Stimulated activated CD4-positive, alpha-beta T cell treated with anti-CD3 and anti-CD28 coated beads, Interleukin-1b, Interleukin-23, amount 100 ng/mL, for 1 hour (primary cell): ENCODE measurements at places on chromosomes 13 and 19.

DNA sequence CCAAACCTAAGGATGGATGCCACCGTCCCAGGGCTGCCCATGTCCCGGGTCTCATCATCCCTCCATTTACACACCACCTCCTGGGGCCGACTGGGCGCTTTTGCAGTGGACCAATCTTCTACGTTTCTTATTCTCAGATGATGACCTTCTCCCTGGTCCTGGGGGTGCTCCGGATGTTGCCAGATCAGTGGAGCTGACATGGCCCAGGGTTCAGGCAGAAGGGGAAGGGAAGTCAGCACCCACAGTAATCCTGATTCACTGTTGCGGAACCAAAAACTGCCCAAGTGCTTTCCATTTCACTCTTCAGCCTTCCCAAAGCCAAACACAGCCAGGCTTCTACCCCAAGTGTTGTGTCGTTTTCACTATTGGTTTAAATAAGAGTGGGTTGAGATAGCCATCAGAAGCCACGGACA, 29.8 kb downstream of the RAB20 start:
- DNase-seq: no peak

DNA sequence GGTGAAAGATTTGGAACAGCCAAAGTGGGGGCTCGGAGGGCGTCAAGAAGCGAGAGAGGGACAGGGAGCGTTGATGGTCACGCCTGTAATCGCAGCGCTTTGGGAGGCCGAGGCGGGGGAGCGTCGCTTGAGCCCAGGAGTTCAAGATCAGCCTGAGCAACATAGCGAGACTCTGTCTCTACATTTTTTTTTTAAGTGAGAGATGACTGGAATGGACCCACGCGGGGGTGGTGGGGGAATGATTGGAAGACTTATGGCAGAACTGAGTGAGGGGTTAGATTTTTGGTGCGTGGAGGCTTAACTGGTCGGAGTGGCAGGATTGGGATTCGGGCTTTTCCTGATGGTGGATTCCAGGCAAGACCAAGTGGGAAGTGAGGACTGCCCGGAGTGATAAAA, 725 bp downstream of the PSMD8 start:
- DNase-seq: no peak

GRCh38 chr19:39995794-39996193, 1.1 kb upstream of the ZNF546 start:
- no peak for DNase-seq

DNA sequence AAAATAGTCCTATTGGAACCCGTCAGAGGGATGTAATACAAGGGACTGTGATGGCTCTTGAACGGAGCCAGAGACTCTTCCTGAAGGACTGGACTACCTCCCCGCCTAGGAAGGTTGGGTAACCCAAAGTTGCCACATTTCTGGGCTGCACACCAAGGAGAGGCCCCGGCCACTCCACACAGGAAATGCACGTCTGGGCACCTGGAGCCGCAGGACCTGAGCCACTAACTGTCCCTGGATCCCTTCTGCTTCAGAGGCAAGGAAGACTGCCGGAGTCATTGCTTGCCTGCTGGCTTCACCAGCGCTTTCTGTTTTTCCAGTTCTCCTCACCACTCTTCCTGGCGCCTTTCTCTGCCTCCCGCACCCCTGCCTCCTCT, 1.2 kb upstream of the FLT1 start:
- DNase-seq: no peak

DNA sequence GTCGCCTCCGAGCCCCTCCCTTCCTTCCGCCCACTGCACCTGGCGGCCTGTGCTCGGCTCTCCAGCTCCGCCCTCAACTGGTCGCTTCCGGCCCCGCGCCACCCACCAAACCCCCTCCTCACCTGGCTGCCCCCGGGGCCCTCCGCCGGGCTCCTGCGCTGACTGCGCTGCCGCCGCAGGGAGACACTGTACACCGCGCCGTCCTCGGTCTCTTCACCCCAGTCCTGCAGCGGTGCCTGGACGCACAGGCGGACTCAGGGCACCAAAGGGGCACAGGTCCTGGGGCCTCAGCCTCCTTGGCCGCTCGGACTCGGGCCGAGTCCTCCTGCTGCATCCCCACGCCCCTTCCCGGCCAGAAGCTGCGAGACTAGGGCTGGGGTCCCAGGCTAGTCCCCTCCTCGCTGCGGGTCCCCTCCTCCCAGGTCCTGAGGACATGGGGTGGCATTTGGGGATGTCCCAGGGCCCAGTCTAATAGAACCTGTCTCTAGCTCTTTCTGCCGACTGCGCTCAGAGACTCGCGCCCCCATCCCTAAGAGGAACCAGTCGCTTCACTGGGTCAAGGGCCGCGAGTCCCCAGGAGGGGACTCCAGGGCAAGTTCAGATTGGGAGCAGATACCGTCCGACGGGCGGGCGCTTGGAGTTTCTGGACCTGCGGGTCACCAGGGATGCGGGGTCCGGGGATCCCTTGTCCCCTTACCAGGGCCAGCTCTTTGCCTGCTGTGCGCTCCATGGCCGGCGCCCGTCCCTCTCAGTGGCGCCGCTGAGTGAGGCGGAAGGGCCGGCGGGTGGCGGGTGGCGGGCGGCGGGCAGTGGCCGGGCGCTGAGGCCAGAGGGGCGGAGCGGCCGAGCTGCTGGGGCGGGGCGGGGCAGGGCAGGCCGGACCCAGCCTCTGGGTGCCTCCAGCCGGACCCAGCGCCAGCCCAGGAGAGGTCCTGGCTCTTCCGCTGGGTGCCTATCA, at the start of gene RGL3:
Gene RGL3 (minus strand): TSS at position 766 of the 958 bp plus-strand sequence. CDS start 36 bp downstream, at position 730.
- no peak for DNase-seq

GRCh38 chr13:98821372-98822224, 69.1 kb upstream of the SLC15A1 start:
- DNase-seq: no peak

GRCh38 chr19:10737722-10738121, 19.8 kb downstream of the DNM2 start:
- no peak for DNase-seq

DNA sequence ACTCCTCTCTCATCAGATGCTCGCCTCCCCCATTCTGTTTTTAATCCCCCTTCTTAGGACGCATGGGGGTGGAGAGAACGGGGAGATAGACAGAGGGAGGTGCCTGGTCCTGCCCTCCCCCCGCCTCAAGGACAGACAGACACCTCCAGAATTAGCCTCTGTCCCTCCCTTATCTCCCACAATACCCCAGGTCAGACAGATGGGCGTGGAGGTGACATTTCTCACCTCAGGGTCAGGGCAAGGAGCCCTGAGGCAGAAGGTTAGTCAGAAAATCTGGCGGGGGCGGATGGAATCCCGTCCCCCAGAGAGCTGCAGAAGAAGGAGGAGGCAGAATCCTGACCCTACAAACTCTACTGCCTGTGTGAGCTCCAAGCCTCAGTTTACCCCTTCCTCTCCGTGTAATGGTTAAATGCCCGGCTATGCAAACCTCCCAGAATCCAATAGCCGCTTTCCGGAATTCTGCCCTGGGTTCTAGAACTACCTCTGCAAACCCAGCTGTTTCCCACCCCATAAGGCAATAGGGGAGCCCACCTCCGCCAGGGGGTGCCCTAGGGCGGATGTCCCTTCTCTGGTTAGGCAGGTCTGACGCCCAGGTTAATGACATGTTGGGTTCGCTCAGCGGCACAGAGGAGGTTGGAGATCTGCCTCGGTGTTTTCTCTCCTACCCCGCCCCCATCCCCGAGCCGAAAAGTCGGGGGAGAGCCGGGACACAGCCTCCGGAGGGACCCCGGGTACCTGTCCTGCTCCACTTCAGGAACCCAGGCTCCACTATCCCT, 900 bp downstream of the PPP1R13L start:
- no peak for DNase-seq

DNA sequence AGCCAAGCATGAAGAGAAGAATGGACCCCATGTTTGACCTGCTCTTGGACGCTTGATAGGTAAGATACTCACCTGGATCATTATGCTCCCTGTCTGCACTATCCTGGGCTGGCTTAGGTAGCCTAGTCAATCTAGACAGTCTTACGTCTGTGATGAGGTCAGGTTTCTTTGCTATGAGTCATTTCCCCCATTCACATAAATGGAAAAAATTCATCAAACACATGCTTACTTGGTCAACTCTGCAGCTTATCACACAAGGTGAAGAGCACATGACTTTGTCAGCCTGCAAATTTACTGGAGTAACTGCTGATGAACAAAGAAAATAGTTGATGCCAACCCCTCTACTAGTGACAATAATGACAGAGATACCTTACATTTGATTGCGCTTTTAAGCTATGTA, 170.0 kb downstream of the NUFIP1 start:
- DNase-seq: no peak

DNA sequence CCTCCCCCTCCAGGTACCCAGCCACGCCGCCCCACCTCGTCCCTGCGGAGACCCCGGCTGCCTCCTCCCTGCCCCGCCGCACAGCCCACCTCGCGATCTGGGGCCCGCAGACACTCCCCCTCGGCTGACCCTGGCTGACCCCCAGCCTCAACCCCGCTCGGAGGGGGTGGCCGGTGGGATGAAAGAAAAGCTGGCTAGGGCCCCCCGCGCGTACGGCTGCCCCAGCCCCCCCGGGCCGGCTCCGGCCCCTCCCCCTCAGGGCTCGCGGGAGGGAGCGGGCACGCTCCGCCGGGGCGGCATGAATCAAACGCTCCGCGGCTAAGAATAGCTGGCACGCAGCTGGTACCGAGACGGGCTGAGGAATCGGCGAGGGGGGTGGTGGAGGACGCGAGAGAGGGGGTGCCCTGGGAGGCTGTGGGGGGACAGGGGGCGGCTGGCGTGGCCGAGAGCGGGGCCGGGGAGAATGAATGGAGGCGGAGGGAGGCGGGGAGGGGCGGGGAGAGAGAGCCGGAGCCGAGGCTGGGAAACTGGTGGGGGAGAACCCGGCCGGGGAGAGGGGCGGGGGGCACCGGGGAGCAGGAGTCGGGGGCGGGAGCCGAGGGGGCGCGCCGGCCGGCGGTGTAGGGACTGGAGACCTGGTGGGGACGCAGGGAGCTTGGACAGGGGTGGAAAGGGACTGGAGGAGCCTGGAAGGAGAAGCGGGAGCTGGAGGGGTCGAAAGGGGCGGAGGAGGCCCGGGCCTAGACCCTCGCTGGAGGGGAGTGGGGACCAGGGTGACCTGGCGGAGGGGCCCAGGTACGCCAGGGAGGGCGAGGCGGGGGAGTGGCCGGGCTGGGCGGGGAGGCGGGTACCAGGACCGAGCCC, 1.1 kb downstream of the SHANK1 start:
- DNase-seq: no peak

- no peak for DNase-seq
Observed at GRCh38 chr13:110244071-110244830, 62.7 kb downstream of the COL4A1 start.

DNA sequence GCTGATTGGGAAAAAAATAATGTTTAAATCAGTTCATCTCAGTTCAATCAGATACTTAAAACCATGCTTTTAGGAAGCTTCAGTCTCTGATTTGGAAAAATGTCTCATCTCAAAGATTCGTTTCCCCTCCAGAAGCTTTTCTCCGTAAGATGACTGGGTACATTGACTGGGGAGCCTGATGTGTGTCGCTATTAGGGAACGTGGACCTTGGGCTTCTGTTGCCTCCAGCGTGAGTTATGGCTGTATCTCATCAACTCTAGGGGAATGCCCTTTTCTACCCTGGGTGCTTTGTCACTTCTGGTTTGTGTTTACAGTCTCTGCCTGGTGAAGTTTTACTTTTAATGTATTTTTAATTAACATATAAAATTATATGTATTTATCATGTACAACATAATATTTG, 635.5 kb upstream of the GPC6 start:
- no peak for DNase-seq

DNA sequence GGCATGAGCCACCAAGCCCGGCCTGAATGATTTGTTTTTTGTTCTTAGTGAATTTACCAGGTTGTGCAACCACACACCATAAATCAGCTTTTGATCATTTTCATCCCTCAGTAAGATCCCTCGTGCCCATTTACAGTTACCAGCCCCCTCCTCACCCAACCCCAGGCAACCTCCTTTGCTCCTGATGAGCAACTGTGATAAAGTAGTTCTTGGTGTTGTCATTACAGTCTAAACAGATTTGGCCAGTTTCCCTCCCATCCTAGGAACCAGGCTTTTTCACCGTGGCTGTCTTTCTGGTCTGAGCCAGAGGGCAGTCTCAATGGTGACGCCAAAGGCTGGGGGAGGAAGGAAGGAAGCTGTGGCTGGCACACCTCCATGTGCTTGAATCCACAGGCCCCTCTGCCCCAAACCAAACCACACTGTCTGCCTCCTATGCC, 61.2 kb upstream of the WDFY2 start:
- no peak for DNase-seq

DNA sequence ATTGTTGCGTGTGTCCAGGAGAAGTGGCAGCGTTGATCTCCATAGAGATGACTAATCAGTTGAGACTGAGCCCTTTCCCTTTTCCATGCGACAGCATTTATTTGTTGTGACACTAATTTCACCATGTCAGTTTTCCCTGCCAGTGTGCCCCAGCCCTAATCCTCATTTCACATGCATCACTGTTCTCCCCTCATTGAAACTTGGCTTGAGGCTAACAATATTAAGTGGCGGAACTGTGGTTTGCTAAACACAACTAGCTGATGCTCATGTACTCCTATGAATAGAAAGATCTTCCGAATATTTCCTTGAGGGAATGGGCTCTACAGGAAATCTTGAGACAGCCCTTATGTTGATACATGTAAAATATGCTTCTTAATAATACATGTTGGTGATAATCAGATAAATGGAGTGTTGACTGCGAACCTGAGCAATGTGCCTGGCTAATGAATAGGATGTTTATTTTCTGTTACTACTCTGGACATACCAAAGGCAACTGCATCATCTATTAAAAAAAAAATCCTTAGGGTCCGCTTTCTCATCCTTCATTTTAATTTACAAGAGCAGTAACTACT, 258.6 kb downstream of the ATP8A2 start:
- no peak for DNase-seq

GRCh38 chr13:112963641-112964040, 5.4 kb upstream of the MCF2L start:
- no peak for DNase-seq

DNA sequence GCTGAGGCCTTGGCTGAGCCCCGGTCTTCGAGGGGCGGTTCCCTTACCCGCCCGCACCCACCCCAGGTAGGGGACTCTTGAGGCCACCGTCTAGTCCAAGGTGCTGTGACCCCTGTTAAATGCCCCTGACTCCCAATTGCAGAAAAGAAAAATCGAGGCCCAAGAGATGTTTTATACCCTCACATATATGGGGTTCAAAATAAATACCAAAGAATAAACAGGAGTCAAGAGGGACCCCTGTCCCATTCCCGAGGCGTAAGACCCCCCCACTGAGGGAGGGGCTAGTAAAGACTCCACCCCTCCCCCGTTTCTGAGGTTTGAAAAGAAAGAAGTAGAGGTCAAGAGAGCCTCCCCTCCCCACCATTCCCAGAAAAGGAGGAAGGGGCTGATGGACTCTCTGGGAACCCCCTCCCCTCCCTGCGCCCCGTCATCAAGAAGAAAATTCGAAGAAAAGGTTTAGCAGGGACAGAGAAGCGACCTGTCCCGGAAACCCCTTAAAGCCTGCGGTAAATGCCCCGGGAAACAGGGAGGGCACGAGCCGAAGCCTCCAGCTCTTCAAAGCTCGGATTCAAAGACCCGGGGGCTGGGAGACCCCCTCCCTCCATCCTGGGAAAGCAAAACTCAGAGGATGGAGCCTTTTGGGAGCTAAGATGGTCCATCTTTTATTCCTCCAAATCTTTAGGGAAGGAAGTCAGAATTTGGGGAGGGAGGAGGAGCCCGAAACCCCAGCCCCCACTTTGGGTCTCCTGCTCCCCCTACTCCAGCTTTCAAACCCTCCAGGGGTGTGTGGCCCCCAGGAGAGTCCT, 755 bp upstream of the RAB3A start:
- no peak for DNase-seq

GRCh38 chr19:45785097-45785496, 2.8 kb upstream of the DMPK start:
- no peak for DNase-seq

- no peak for DNase-seq
Observed at GRCh38 chr19:29662604-29663404, 2.5 kb upstream of the PLEKHF1 start.
